Stimulated activated CD4-positive, alpha-beta T cell treated with anti-CD3 and anti-CD28 coated beads, TNF-alpha, amount 100 ng/mL, for 4 hours (primary cell): ENCODE measurements at places on chromosomes 6 and 20.

DNA sequence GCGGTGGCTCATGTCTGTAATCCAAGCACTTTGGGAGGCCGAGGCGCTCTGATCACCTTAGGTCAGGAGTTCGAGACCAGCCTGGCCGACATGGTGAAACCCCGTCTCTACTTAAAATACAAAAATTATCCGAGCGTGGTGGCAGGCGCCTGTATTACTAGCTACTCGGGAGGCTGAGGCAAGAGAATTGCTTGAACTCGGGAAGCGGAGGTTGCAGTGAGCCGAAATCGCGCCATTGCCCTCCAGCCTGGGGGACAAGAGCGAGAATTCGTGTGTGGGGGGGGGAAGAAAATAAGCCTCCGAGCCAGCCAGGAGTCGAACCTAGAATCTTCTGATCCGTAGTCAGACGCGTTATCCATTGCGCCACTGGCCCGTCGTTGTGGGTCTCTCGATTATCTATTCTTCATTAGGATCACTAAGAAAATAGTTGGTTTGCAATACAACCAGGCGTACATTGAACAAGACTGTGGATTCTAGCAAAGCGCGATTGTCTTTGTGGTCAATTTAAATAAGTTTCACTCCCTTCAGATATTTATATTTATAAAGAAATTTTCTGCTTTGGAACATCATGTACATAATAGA lies 33.9 kb upstream of the PRSS16 start:
- no peak for DNase-seq

DNA sequence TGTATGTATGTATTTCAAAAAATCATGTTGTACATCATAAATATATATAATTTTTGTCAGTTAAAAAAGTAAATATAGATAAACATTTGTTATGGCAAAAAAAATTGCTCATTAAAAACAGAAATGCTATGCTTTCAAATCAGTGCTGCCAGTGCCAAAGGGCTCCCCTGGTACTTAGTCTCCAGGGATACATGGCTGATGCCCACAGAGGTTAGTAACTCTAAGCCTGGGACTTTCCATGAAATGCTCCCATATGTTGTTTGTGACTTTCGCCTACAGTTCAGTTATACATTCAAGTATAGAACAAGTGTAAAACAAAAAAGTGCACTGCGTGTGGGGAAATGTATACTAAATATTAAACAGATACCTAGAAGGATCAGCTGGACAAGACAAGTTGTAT lies 104.0 kb downstream of the TENT5A start:
- DNase-seq, result no peak

DNA sequence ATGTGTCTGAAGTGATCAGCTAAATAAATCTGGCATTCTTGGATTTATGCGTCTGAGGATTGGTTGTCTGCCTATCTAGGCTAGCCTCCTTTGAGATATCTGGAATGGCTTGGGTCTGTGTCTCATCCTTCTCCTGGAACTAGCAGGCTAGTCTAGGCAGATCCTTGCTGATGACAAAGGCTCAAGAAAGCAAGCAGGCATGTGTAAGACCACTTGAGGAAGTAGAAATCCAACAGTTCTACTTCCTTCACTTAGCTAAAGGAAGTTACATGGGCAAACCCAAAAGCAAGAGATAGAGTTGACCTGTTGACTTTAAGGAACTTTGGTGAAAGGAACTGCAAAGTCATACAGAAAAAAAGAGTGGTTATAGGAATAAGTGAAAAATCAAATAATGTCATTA lies 672.6 kb downstream of the MAFB start:
- no peak for DNase-seq

DNA sequence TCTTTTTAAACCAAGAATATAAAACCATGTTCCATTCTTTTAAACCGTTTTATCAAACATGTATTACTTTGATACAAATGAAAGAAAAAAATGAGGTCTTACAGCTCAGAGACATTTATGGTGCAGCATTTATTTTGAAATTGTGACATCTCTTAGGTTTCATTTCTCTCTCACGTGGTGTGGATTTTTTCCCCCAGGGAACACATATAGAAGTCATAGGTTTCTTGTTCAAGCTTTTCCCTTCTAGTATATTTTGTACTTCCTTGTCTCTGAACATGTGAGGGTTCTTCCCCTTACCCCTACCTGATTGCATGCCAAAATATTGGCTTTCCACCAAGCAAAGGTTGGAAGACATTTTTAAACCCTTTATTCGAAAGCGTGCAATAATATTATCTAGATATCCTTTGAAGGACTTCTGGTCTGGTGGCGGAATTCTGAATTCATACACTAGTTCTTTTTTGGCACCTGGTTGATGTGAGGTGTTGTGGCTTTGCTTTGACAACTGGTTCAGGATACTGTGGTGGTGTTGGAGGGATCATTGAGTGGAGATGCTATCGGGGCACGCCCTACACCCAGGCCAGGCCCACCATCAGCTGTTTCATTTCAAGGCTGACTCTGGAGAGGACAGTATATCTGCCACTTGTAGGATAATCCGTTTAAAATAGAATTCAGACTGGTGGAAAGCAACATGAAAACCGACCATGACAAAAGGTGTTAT lies 5.6 kb upstream of the FAM50B start:
- DNase-seq, result no peak

- DNase-seq, result no peak
Measured at GRCh38 chr6:108524528-108525248, 36.0 kb upstream of the FOXO3 start.

GRCh38 chr6:140029551-140029950 lies 655.1 kb upstream of the CITED2 start:
- DNase-seq, result no peak

GRCh38 chr6:105253787-105254186 lies 74.0 kb upstream of the POPDC3 start:
- no peak for DNase-seq

GRCh38 chr6:148934961-148935360 lies 188.1 kb downstream of the UST start:
- no peak for DNase-seq

- no peak for DNase-seq
Measured at GRCh38 chr6:36984581-36985416, 1.2 kb downstream of the MTCH1 start.

DNA sequence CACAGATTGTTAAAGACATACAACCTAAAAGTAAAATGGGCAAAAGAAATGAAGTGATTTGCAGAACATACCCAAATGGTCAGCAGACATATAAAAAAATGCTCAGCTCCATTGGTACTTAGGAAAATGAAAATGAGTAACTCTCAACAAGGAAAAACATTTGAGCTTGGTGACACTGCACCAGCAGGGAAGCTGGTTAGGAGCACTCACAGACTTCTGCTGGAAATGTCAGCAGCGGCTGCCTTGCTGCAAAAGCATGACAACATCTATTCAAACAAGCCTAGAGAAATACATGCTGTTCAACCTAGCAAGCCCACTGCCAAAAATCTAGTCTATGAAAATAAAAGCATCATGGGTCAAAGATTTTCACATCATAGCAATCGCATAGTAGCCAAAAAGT lies 99.0 kb upstream of the FOXQ1 start:
- no peak for DNase-seq

DNA sequence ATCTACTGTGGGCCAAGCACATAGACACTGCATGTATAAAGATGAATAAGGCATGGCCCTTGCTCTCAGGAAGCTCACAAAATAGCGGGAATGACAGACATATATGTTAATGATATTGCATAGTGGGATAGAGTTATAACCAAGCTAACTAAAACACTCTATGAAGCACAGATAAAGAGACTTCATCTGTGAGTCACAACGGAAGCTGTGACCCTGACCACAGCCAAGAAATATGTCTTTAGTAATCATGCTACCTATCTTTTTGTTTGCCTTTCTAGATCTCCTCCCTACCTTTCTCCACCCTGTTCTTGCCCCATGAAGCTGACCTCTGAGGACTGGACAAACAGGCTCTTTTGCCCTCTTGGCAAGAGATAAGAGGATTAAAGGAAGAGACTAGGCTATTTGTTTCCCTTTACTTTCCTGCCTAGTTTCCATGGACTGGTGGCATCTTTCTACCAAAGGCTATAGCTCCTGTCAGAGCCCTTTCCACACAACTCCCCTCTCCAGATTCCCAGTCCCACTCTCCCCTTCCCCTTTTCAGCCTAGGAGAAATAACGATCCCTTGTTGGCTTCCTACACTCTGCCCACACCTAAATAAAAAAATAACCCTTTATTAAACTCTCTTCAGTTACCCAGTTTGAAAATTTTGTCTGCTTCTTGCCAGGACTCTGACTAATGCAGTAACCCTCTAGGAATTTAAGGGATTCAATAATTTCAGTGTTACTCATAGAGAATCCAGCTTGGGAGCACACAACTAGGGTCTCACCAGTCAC lies 504.9 kb upstream of the MARCKS start:
- DNase-seq, result no peak

DNA sequence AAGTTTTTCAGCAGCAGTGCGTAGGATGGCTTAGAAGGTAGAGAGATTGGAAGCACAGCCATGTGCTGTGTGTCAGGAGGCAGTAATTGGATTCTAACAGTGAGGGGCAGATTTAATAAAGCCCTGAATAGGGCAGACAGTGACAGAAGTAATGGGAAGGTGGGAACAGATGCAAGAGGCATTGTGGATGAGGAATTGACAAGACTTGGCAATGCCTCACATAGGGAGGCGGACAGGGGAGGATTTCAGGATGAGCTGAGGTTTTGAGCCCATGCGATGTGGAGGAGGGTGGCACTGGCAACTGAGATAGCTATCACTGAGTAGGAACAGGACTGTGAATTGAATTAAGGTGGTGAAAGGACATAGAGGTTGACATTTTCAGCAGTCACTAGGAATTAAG lies 262.2 kb upstream of the FLRT3 start:
- no peak for DNase-seq

- no peak for DNase-seq
Measured at GRCh38 chr6:109834595-109835437, 143.3 kb upstream of the GPR6 start.

- peak; percentile 74 for DNase-seq
Measured at GRCh38 chr6:70955441-70956190, 1.2 kb downstream of the B3GAT2 start.
